ENCODE measurements at places on chromosomes 12 and 14.
A peak's percentile ranks its signal among the peaks of the same experiment; 100 is the strongest.

- DNase-seq, result no peak
These were observed 334.1 kb downstream of the BCL11B start for GRCh38 chr14:98937712-98938505.

DNA sequence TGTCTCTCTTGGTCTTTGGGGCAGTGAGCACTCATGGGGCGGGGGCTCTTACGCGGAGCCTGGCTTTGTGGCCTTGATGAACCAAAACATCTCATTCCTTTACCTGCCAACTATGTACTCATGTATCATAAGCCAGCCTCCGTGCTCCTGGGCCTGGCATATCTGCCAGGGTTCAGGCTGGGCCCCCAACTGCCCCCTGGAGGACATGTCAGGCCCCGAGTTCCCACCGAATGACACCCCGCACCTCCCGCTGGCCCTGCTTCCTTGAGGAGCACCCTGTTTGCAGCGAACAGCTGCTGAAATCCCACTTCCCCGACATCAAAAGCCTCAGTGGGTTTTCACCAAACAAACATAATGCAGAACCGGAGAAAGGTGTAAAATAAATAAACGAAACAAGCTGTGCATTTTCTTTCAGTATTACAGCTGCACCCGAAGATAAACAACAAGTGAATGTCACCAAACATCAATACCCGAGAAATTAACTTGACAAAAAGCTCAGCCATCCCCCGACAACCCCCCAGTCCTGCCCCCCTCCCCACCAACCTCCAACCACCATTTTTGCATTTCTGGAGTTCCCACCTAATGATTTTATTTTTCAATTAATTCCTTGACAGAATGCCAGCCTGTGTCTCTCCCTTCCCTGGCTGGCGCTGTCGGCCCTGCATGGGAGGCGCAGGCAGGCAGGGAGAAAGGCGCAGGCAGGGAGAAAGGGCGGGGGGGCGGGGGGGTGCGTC, 139.2 kb downstream of the RBM19 start:
- DNase-seq, result no peak

GRCh38 chr14:102831163-102831804, 54.0 kb downstream of the TRAF3 start:
- DNase-seq, result no peak

DNA sequence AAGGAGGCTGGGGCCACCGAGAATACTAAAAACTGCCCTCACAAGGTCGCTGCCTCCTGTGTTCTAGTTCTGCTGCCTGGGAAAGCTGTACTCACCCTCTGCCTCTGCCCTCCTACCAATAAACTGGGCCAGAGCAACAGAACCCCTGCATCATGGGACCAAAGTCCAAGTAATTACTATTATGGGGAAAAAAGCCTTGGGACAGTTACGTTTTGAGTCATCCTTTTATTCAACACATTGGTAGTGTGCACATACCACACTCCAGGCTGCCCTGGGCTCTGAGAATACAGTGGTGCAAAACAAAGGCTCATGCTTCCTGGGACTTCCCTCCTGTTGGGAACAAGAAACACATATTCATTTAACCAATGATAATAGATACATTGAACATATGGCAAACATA, 49.0 kb downstream of the CACNA1C start:
- DNase-seq, result no peak

DNA sequence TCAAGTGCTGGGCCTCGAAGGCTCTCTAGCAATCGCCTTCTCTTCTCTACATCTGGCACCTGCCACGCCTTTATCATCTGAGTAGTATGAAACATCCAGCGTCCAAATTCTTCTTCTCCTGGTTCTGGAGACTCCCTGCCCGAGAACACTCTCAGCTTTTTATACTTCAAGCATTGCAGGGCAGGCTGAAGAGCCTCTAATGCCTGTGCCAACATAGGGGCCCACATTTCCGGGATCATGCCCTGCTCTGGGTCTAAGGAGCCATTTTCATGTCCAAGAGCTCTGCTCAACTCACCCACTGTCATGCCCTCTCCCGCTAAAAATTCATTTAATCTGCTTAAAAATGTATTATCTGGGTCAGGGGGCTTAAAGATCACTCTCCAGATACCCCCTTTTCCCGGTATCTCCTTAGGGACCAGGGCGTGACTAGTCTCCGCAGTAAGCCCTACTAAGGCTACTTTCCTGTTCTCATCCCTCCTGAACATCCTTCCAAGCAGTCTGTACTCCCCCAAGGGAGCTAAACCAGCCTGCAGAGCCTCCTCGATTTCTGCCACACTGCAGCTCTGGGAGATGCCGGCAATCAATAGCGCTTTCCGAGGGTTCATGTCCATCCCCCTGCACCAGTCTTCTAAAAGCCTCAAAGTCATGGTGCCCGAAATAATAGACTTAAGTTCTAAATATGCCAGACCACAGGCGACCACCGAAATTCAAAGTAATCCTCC, 940 bp downstream of the MOAP1 start:
- DNase-seq, result peak; percentile 14

DNA sequence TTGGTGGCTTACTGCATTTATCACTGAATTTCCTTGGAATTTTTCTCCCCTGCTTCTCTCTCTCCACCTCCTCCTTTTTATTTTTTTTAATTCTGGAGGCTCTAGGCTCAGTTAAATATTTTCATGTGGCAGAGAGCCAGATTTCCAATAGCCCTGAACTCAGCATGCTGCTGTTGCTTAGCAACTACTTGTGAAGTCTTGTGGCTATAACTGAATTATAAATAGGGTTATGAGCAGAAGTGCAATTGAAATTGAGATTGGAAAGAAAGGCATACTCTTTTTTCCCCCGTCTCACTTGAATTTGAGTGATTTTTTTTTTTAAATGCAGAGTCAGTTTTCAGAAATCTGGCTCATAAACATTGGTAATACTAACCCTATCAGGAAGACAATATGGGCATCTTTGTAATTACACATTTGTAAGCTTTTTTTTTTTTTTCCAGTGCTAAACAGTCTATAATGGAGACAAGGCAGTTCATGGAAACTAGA, 38.3 kb downstream of the ATF7IP start:
- no peak for DNase-seq

GRCh38 chr12:57983146-57983857, 41.9 kb downstream of the ATP23 start:
- DNase-seq, result peak; percentile 35

GRCh38 chr14:68598621-68599447, 194.0 kb downstream of the ZFP36L1 start:
- DNase-seq, result no peak

DNA sequence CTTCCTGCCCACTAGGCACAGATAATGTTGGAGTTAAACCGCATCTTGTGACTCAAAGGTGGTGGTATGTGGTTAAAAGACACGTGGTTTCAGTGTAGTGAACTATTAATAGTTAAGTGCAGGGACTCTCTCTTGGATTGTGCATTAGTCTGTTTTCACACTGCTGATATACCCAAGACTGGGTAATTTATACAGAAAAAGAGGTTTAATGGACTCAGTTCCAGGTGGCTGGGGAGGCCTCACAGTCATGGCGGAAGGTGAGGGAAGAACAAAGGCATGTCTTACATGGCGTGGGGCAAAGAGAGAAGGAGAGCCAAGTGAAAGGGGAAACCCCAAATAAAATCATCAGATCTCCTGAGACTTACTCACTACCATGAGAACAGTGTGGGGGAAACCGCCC, 362.3 kb downstream of the GLT1D1 start:
- DNase-seq, result no peak

DNA sequence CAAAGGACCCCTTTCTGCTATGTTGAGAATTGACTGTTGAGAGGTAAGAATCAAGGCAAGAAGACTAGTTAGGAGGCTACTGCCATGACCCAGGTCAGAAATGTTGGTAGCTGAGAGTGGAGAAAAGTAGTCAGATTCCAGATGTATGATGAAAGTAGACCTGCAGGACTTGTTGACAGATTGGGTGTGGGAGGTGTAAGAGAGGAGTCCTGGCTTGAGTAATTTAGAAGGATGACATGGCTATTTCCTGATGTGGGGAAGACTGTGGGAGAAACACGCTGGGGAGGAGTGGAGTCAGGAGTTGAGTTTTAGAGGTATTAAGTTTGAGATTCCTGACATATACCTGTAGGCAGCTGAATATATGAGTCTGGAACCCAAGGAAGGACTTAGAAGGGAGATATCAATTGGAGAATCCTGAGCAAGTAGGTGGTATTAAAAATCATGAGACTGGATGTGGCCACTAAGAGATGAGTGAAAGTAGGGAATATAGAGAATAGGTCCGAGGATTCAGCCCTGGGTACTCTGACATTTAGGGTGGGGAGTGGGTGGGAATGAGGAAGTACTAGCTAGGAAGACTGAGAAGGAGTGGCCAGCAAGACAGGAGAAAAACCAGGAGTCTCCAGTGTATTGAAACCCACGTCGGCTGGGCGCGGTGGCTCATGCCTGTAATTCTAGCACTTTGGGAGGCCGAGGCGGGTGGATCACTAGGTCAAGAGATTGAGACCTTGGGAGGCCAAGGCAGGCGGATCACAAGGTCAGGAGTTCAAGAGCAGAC, 12.6 kb upstream of the DDX47 start:
- no peak for DNase-seq

DNA sequence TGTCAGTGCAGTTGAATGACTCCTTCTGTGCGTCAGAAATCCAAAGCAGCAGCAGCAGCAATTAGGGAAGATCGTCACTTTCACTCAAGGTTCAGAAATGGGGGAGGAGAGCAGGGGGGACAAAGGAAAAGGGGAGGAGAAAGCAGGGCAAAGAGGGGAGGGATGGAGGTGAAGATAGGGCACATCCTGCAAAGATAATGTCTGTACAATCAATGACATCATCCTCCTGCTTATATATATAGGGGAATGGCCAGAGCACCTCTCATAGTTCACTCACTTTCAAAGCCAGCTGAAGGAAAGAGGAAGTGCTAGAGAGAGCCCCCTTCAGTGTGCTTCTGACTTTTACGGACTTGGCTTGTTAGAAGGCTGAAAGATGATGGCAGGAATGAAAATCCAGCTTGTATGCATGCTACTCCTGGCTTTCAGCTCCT, at the start of gene NTS:
NTS (plus strand) TSS at position 265 of the 431 bp plus-strand sequence; CDS start at position 374, 109 bp downstream.
- DNase-seq, result no peak

- DNase-seq, result no peak
These were observed 76.7 kb downstream of the SH2B3 start for GRCh38 chr12:111482462-111482861.

- peak; percentile 10 for DNase-seq
These were observed 1.5 kb downstream of the TCP11L2 start for GRCh38 chr12:106304001-106304421.

DNA sequence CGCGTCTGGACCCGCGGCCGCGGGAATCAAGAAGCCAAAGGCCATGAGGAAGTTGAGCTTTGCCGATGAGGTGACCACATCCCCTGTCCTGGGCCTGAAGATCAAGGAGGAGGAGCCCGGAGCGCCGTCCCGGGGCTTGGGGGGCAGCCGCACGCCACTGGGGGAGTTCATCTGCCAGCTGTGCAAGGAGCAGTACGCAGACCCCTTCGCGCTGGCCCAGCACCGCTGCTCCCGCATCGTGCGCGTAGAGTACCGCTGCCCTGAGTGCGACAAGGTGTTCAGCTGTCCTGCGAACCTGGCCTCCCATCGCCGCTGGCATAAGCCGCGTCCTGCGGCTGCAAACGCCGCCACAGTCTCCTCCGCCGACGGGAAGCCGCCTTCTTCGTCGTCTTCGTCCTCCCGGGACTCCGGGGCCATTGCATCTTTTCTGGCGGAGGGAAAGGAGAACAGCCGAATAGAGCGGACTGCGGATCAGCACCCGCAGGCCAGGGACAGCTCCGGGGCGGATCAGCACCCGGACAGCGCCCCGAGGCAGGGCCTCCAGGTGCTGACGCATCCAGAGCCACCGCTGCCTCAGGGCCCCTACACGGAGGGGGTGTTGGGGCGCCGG, 1.0 kb downstream of the INSM2 start:
- DNase-seq, result peak; percentile 70
